ENCODE measurements at places on chromosomes 13 and 19.

DNA sequence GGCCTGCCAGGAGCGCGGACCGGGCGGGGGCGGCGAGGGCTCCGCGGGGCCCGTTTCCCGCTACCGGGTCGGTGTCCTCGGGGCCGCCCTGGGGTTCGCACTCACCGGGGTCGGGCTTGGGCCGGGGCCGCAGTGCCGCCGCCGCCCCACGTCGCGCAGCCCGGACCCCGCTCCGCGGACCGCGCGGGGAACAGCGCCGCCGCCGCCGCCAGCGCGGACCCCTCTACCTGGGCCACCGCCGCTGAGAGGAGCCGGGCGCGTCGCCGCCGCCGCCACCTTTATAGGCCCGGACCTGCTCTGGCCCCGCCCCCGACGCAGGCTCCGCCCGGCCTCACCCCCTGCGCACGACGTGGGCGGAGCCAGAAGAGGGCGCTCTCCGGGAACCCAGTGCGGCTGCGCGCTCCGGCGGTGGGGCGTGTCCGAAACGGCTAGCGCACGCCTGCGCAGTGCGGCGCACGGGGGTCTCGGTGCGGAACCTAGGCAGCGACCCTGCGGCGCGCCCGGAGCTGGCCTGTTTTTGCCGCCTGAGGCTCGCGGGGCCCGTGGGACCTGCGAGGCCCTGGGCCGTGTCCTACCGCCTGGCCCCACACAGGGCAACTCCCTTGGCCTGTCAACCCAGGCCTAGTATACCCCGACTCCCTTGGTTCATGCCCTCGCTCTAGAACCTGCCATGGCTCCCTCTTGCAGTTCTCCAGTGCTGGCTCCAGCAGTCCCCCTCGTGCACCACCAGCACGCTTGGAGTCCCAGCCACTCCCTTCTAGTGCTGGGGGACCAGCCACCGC lies at the start of gene MKNK2:
Gene MKNK2, minus strand, starts transcription at position 254 of the 782 bp plus-strand sequence. CDS start 393 bp downstream, outside the sequence.
- no peak for DNase-seq

GRCh38 chr13:75299246-75299645 lies 182.7 kb downstream of the TBC1D4 start:
- DNase-seq = no peak

- no peak for DNase-seq
These were observed 15.3 kb upstream of the KCTD4 start for GRCh38 chr13:45216193-45216592.

GRCh38 chr13:59458908-59459579 lies 704.7 kb downstream of the DIAPH3 start:
- no peak for DNase-seq

- DNase-seq = no peak
These were observed 21.8 kb downstream of the MTRF1 start for GRCh38 chr13:41241626-41242025.

DNA sequence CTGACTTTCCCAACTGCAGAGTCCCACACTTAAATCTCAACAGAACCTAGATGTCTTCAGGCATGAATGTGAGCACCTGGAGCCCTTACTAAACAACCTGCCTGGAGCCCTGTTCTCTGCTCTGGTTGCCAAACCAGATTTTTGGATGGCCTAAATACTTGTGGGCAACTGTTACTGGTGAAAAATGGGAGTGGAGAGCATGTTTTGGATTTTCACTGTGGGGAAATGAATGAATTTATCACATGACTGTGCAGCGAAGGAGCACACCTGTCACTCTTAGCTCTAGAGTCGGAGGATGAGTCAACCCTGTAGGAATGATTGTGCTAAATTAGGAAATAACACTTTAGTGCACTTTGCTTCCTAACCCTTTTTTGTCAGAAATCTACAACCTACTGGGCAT lies 30.3 kb downstream of the SHISA2 start:
- no peak for DNase-seq

DNA sequence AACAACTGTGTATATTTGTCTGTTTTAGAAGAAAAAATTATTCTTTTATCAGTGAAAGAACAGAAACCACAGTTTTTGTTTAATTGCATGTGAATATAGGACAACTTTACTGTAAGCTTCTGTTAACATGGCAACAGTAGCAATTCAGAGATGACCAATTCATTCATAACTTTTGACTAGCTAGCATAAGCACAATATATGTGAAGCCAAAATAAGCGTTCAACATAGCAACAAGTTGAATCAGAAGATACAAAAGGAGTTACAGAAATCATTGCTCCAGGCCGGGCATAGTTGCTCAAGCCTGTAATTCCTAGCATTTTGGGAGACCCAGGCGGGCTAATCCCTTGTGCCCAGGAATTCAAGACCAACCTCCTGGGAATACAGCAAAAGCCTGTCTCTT lies 197.1 kb upstream of the GPC6 start:
- no peak for DNase-seq

DNA sequence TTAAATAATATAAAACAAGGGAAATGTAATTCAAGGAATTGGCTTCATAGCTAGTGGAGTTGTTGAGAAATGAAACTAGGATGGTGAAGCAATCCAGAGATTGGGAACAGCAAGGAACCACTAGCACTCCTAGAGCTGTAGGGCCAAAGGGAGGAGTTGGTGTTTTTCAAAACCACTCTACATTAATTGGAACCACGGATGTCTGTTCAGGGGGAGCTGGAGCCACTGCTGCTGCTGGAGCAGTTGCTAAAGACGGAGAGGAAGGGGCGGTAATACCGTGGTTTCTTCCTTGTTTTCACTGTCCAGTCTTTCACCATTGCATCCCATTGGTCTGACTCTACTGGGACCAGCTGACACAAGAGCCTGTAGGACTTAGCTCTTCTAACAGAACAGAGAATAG lies 8.5 kb downstream of the DNAJC15 start:
- no peak for DNase-seq

GRCh38 chr19:55538132-55538531 lies 1.2 kb upstream of the SBK2 start:
- no peak for DNase-seq

GRCh38 chr13:77876176-77876575 lies 42.5 kb downstream of the EDNRB start:
- DNase-seq = no peak

GRCh38 chr19:16208847-16209665 lies 11.3 kb downstream of the AP1M1 start:
- no peak for DNase-seq

- no peak for DNase-seq
These were observed 60.8 kb downstream of the SOX1 start for GRCh38 chr13:112127564-112128330.

All from SK-N-MC (cell line).